Activated CD8-positive, alpha-beta memory T cell treated with anti-CD3 and anti-CD28 coated beads, Interleukin-2, amount 50 U/mL, for 4 hours (primary cell): ENCODE measurements at places on chromosomes 2 and 18.

DNA sequence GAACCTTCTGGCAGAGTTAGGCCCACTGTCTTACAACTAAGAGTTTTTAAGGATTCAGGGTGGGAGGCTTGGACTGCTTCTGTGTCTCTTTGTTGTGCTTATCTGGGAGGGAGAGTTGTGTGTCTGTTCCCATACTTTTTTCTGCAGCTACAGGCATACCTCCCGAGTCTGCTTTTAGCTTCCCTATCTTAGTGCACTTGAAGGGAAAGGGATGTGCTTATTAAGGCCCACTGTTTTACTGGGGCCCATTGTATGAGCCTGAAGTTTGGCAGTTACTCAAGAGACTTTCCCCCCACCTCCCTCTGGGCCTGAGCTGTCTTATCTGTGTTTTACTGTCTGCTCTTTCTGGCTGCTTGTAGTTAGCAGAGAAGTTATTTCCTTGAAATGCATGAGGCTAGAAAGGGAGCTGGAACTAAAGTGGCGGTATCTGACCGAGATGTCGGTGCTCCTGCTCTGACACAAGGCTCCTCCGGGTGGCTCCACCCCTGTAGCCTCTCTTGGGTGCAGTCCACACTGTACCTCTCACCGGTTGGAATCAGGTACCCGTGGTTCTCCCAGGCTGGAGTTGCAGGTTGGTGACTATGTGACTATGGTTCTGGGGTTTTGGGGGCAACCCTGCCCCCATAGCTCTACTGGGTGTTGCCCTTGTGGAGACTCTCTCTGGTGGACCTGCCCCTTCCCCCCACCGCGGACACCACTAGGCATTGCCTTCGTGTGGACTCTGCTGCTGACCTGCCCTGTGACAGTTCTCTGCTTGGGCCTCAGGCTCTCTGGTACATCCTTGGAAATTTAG is 12.9 kb downstream of the UBR3 start:
- DNase-seq, result no peak

DNA sequence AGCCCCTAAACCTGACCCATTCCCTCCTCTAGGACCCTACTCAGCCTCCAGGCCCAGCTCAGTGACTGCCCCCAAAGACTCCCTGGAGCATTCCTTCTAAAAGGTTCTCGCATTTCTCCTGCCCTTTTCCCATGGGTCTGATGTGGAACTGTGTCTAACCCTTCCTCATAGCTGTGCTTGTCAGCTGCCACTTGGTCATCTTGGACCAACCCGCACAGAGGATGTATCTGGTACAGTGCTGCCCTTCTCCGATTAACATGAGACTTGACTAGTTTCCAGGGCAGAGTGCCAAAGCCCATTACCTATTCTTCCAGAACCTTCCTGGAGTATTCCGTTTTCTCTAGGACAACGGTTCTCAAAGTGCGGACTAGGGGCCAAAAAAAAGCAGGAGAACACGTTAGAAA is 518 bp upstream of the NFU1 start:
- DNase-seq, result no peak

DNA sequence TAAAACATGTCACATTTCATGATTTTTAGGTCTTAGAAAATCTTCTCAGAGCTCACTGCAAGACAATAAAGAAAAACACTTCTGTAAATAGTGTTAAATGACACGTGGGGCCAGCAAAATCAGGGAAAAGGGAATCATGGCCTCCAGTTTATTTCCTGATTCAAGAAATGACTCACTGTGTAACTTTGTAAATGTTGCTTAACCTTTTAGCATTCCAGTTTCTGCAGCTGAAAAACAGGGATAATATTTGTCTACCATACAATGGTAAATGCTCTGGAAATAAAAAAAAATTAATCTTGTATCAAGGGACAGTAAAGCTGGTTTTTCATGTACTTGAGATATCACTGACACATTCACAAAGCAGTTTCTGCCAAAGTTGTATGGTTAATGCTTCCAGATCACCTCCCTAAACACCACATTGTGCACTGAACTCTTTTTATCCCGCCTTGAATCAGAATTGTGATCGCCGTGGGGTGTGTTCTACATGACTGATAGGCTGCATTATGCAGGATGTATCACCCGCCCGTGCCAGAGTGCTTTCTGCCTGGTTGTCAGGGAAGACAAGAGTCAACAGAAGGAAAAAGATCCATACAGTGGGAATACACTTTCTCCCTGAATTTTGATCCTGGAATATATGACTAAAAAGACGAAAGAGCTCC is 238.8 kb downstream of the IKZF2 start:
- no peak for DNase-seq

- DNase-seq, result no peak
Observed at GRCh38 chr2:18404708-18405107, 155.7 kb downstream of the RDH14 start.

- DNase-seq, result no peak
Observed at GRCh38 chr2:73937103-73937885, 10.6 kb downstream of the DGUOK start.

DNA sequence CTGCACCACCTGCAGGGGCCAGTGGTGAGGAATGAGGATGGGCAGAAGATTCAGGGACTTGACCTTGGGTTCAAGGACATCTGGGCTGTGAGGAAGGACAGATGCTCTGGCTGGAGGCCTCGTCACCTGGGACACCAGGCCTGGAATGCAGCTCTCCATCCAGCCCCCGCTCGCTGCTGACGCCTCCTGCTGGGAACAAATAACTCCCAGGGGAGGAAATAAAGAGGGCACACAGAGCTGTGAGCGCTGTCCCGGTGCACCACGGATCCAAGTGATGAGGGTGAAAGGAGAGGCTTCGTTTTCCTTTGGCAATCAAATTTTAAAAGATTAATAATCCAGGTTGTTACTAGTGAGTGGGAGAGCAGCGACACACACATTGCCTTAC is 368.0 kb upstream of the MYT1L start:
- DNase-seq, result no peak

- no peak for DNase-seq
Observed at GRCh38 chr18:12246849-12247808, 7.0 kb upstream of the CIDEA start.

DNA sequence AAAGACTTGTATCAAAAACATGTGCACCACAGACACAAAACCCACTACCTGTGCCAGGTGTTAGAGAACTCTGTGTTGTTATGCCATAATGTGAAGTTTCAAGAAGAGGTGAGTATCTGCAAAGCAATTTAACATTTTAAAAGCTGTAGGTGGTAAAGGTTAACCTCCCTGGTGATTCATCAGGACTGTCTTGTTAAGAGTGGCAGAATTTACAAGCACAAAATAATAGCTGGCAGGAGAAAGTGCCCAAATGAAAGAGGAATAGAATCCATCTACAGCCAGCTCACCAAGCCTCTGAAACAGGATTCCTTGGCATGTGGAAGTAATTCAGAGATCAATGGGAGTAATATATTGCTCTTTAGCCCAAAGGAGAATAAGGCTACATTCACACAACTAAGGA is 230.7 kb downstream of the AFF3 start:
- DNase-seq, result no peak

DNA sequence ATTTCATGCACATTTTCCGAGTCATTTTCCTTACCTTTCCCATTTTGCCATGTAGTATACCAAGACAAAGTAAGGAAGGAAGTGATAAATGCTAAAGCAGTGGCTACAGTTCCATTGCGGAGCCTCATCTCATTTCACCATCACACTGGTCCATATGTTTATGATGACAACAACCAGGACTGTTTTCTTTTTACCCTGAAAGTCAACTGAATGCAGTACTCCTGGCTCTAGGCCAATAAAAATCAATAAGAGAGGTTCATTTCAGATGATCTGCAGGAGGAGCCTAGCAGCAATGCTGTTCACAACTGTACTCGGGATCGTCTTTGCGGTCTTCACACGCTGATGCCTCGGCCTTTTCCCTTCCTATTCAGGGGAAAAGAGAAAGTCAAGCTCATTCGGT is 4.7 kb downstream of the MGAT4A start:
- no peak for DNase-seq

- DNase-seq, result no peak
Observed at GRCh38 chr2:11985817-11986566, 239.6 kb downstream of the LPIN1 start.

DNA sequence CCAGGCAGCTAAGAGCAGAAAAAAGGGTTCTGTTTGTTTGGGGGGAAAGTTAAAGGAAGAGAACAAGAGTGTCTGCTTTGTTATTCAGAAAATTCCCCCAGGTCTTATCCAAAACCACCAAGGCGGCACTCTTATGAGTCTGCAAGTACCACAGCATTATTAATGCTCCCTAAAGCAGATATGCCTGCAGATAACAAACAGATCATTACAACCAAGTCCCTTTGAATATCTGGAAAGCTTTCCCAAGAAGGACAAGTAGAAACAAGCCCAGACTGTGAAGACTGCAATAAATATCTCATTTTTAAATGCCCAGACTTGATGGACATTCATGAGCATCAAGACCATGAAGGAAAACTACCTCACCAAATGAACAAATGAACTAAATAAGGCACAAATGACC is 278.6 kb upstream of the TMEFF2 start:
- DNase-seq, result no peak
